ENCODE measurements at places on chromosomes 2 and 18.

DNA sequence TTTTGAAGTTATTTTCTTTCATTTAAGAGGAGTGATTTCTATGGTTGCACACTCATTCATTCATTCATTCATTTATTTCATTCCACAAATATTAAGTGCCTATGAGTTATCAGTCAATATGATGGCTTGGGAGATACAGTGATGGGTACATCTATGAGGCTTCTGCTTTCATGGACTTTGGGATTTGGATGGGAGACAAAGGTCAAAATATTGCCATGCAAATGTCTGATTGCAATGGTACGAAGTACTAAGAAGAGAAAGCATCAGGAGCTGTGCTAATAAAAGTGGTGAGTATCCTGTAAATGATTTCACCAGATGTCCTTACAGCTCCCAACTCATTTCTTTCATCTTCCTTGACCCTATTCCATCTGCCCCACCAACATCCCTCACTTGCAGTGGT, 174.4 kb upstream of the MEX3C start:
- no peak for DNase-seq

- no peak for DNase-seq
Measured at GRCh38 chr2:152347076-152347475, 12.1 kb downstream of the FMNL2 start.

DNA sequence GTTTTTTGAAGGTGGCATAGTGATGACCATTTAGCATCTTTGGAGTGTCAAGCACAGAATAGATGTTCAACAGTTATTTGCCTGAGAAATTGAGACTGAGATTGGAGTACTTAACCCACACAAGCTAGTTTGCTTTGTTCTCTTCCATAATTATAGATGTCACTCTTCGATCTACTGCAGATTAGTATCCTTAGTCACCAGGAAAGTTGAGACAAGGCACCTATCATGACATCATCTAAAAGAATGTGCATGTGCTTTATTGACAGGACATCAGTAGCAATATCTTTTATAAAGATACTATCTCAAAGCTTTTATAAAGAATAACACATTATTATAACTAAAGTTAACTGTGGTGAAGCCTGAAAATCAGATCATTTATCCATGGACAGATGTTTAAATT, 6.4 kb downstream of the VRK2 start:
- DNase-seq, result no peak

GRCh38 chr18:46401486-46402070, 255.4 kb downstream of the LOXHD1 start:
- DNase-seq, result no peak

DNA sequence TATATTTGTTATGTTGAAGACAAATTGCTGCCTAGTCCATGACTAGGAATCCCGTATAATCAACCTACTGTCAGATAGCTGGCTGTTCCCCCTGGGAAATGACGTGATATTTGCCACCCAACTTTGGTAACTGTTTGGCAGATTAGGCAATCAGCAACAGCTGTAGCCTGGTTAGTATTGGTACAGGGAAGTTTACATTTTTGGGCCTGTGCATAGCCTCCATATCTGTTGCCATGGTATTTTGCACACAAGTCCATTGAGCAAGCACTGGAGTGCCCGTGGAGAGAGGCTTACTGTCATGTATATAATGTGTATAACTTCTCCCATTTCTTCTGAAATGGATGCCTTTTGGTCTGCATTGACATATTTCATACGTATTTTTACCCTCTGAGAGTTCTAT, 27.7 kb downstream of the BIRC6 start:
- DNase-seq, result no peak

- DNase-seq, result no peak
Measured at GRCh38 chr2:164847291-164847690, 5.7 kb upstream of the COBLL1 start.
